Activated CD4-positive, alpha-beta T cell treated with anti-CD3 and anti-CD28 coated beads, Interleukin-2, amount 50 U/mL, for 24 hours (primary cell): ENCODE measurements at places on chromosomes 11 and 22.

DNA sequence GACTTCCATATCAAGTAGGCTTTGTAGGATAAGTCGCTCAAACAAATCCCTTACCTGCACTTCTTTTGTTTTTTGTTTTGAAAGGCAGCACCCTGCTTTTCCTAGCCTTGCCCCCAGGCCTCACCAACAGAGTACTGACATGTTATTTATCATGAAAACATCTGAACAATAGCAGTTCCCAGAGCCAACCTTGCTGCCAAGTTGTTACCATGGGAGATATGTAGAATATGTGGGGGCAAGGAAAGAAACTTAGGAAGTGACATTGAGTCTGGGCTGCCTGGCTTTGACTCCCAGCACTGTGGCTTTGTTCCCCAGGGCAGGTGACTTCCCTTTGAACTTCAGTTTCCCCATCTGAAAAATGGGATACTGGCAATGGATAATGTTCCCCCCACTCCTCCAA lies 53.4 kb upstream of the CRYBB3 start:
- DNase-seq, result no peak

GRCh38 chr11:67114275-67114896 lies 4.7 kb upstream of the KDM2A start:
- DNase-seq, result no peak

DNA sequence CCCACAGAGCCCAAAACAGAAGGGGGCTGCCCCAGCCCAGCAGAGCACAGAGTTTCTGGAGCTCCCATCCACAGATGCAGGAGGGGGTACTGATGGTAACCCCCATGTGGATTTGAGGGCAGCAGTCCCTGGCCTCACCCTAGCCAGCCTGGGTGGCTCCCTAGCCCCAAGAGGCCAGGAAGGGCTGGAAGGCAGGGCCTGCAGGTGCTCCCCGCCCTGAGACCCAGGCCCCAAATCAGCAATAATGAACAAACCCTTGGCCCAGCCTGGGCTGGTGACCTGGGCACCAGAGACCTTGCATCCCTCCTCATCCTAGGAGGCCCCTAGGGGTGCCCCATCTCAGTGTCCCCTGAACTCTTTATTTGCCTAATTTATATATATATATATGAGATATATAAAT lies 61.6 kb downstream of the MORC2 start:
- DNase-seq, result no peak

- no peak for DNase-seq
Measured at GRCh38 chr11:113248702-113249490, 65.5 kb upstream of the TTC12 start.

- no peak for DNase-seq
Measured at GRCh38 chr11:65431451-65432099, 9.0 kb downstream of the NEAT1 start.

- DNase-seq, result no peak
Measured at GRCh38 chr11:61341706-61342105, 8.7 kb downstream of the TKFC start.
